Hematopoietic multipotent progenitor cell treated with erythropoietin and hydrocortisone succinate and interleukin-3 and kit ligand, for 8 days (in vitro differentiated cells): ENCODE measurements at places on chromosomes 16 and 17.

DNA sequence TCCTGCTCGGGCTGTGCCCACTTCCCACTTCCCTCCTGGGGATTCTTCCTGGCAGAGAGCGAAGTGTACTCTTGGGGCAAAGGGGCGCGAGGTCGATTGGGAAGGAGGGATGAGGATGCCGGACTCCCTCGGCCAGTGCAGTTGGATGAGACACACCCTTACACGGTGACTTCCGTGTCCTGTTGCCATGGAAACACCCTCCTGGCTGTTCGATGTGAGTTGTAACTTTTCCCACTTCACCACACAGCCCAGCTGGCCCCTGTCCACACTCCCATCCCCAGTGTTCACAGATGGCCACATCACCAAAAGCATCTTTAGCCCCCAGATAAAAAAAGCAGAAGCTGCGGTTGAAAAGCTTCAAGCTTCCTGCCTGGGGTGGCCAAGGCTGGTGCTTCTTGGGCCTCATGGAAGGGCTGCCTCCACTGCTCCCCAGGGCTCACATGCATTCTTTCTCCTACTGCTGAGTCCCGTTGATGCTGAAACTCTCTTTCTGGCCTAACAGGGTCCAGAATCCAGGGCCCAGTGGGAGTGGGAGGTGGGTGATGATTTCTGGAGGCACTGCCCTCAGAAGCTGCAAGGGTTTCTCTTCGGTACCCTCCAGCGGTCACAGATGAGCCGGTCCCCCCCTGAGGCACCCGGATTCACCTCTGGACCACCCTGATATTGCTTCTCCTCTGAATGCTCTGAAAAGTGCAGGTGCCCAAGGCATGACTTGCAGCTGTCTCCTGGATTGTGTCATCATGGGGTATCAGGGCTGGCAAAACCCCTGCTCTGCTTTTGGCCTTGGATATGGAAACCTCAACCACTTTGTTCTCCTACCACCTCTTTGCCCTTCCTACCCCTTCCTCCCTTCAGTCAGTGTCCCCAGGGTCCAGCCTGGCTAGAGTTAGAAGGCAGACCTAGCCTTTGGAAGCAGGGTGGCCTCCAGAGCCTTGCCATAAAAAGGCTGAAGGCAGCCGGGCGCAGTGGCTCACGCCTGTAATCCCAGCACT, 2.2 kb upstream of the TRAF4 start:
- DNase-seq, result peak; percentile 89

DNA sequence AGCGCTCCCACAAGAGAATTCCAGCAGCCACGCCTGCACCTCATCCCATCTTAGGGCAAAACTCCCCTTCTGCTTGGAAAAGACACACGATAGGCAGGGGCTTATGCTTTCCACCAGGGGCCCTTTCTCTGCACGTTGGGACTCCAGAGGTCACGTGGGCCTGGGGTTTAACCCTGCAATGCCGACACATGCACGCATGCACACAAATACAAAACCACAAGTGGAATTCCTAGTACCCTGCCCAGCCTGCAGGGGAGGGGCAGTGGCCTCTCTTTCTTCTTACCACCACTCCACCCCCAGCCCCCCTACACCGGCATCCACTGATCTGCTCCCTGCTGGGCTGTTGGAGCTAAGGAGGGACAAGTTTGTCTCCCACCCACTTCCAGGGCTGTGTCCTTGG, 16.8 kb upstream of the CCDC182 start:
- DNase-seq, result no peak

- DNase-seq, result peak; percentile 51
Measured at GRCh38 chr16:70253291-70254106, 1.8 kb upstream of the EXOSC6 start.

GRCh38 chr17:71117466-71117865, 948.1 kb downstream of the KCNJ2 start:
- no peak for DNase-seq

- no peak for DNase-seq
Measured at GRCh38 chr17:51580869-51581268, 320.5 kb downstream of the UTP18 start.

- DNase-seq, result no peak
Measured at GRCh38 chr17:64200080-64201032, 62.7 kb downstream of the TEX2 start.

DNA sequence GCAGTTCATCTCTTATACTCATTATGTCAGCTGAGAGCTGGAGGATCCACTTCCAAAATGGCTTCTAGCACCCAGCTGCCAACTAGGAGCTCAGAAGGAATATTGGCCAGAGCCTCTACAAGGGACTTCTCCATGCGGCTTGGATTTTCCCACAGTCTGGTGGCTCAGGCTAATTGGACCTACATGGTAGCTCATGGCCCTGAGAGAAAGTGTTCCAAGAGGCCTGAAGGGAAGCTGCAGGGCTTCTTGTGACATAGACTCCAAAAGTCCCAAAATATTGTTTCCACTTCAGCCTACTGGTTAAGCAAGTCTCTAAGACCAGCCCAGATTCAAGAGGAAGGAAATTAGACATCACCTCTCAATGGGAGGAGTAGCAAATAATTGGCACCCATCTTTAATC, 6.8 kb downstream of the NOG start:
- DNase-seq, result no peak

DNA sequence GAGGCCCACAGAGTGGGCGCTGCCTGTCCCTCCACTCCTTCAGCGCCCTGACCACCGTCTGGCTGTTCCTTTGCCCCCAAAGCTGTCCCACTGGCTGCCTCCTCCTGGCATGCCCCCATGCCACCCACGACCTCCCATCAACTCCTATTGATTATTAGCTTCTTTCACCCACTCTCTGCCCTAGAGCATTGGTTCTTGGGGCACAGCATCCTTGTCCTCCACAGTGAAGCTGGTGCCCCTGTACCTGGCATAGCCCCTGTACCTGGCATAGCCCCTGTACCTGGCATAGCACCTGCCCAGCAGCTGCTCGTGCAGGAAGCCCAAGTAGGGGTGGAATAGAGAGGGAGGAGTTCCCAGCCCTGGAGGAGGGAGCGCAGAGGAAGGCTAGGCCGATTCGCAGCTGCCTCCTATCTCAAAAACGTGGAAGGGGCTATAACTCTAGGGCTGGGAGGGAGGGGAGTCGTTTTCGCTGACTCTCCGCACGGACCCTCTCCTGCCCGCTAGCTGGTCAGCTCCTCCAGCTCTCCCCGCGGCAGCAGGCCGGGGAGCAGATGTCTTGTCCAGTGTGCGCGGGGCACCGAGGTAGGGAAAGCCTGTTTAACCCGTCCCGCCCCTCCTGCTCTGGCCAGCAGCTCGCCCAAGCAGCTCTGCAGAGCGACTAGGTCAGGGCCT, 5.7 kb upstream of the ACTG1 start:
- no peak for DNase-seq

DNA sequence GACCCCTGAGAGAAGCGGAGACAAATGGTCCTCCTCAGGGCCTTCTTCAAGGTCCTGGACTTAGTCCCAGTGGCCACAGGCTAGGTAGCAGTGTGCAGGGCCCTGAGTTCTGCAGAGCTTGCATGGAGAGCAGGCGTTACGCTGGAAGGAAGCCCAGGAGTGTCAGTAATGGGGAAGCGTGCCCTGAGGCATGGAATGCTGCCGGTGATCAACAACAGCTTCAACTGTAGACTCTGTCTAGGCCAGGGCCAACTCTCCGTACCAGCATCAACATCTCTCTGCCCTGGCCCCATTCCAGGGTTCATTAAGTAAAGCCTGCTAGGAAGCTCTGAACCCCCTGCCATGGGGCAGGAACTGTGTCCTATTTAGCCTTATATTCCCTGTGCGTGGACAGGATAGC, 568 bp upstream of the TNK1 start:
- no peak for DNase-seq

DNA sequence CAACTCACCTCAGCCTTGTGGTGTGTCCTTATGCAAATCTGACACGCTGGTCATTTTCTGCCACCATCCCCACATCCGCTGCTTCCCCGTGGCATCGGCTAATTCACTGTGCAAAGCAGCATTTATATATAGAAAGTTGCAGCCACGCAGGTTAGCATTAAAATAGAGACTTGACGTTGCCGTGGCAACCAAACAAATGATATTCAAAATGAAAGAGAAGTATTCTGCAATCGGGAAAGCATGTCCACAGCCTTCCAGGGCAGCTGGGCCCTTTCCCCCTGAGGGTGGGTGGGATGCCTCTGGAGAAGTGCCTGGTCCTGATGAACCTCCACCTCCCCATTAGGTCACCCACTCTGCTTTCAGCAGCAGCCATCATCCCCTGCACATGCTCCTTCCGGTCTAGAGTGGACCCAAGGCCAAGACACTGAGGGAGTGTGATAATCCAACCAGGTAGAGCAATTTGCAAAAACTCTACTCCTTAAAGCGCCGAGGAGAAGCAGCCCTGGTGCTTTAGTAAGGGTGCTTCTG, 138.7 kb downstream of the GAS7 start:
- no peak for DNase-seq

- DNase-seq, result no peak
Measured at GRCh38 chr17:17790637-17791464, 45.9 kb downstream of the SREBF1 start.
